ENCODE measurements at places on chromosomes 7 and 10.

- DNase-seq = no peak
Measured at GRCh38 chr7:95536656-95537311, 51.0 kb downstream of the ASB4 start.

DNA sequence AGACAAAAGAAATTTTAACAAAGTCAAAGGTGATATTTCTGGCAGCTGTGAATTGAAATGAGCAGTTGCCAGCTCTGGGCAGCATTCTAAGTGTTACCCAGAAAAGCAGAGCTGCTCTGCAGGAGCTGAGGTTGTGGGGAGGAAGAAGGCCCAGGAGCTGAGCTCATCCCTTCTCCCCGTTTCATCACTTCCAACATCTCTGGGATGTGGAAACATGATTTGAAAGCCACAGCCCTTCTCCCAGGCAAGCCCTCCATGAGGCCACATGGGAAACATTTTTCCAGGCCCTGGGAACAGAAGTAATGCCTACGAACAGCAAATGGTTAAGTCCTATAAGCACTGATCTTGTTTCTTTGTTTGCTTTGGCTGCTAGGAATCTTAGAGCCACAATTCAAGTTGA, 10.9 kb upstream of the DMBT1 start:
- no peak for DNase-seq

DNA sequence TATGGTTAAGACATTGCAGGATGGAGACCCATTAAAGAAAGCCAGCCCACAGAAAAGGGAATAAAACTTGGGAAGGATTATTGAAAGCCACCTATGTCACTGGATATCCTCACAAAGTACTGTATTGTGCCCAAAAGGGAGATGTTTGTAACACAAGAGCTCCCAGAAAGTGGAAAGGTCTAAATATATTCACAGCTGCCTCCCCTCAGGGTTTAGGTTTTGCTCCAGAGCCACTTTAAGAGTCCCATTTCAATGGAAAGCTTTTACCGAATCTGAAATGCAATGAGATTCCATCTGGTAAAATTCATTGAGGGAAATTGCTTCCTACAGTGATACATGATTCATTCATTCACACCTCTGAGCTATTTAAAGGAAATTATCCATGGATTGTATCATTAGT, 176.4 kb downstream of the XPNPEP1 start:
- DNase-seq = no peak

DNA sequence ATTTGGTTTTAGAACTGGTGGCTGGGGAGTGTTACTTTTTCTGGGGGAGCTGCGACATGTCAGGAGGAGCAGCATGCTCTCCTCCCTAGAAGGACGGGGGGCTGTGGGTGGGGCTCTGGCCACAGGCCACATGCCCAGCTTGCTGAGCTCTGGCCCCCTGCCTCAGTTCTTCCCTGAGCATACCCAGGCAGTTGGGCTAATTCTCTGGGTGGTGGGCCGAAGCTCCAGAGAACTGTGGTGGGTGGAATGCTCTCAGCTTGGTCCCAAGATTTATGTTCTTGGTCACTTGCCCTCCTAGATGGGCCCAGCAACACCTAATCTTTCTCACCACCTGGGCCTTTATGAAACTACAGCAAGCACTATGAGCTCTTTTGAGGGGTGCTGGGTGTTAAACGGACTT, 5.1 kb upstream of the ZNF775 start:
- no peak for DNase-seq

- DNase-seq = peak; percentile 28
Measured at GRCh38 chr7:128361411-128362379, at the start of gene PRRT4. TSS of gene PRRT4 (minus strand) at chr7:128361690.

DNA sequence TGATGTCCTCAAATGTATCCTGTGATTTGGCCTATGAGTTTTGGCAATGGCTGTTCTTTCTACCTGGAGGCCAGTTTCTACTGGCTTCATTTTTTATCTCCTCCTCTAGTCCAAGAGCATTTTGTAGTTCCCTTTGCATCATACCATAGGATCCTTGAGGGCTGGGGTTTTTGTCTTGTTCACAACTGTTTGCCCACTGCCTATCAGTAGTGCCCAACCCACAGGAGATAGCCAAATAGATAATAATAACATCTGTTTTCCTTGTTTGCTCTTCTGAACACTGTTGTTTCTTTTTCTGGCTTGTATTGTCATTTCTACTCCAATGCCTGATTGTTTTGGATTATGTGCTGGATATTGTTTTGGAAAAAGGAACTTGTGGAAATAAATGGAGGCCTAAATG, 3.4 kb downstream of the CDK1 start:
- no peak for DNase-seq

DNA sequence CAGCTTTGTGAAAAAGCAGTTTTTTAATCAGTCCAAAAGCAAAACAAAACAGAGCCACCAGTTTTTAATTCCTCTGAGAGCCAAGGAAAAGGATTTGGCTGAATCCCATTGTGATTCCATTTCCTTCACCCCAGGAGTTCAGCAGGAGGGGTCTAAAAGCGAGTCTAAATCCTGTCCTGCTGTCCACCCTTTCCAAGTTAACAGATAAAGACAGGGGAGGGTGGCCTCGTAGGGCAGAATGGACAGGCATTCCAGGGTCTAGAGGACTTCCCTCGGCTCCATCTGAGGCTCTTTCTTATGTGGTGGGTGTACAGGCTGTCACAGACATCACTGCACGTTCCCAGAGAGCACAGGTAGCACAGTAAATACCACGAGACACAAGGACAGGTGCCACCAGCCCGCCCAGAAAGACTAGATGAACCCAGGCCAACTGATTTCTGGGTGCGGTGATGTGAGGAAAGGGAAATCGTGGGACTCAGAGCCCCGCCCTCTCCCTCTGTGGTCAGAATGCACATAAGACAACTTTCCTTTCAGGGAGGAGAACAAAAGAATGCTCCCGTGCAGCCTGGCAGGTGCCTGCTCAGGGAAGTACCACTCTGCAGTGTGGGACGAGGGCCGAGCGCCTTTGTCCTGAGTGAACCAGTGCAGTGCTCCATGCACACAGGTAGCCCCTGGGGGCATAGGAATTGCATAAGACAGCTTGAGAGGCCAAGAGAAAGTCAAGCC, 119.7 kb downstream of the ABLIM1 start:
- peak; percentile 33 for DNase-seq

- DNase-seq = no peak
Measured at GRCh38 chr10:72466018-72466417, 111.3 kb upstream of the DNAJB12 start.

- DNase-seq = no peak
Measured at GRCh38 chr10:71347587-71348395, 28.7 kb downstream of the SLC29A3 start.

GRCh38 chr10:101397140-101397539, 43.2 kb downstream of the BTRC start:
- DNase-seq = no peak

DNA sequence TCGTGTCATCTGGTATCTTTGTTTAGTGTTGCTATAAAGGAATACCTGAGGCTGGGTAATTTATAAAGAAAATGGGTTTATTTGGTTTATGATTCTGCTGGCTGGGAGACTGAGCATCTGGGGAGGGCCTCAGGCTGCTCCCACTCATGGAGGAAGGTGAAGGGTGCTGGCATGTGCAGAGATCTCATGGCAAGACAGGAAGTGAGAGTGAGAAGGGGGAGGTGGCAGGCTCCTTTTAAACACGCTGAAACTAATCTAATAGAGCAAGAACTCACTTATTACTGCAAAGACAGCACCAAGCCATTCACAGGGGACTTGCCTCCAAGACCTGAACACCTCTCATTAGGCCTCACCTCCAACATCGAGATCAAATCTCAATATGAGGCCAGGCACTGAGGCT, 11.3 kb downstream of the OIT3 start:
- no peak for DNase-seq

Data from activated T-helper 1 cell treated with Interleukin-2 at 50 U/mL for 16 hours (primary cell).